Fibroblast of lung (primary cell): ENCODE measurements at places on chromosomes 13 and 19. TPM values are rescaled to one million over a fixed set of nuclear protein-coding genes. Genes with fewer than 3 reads are reported as not detected.

DNA sequence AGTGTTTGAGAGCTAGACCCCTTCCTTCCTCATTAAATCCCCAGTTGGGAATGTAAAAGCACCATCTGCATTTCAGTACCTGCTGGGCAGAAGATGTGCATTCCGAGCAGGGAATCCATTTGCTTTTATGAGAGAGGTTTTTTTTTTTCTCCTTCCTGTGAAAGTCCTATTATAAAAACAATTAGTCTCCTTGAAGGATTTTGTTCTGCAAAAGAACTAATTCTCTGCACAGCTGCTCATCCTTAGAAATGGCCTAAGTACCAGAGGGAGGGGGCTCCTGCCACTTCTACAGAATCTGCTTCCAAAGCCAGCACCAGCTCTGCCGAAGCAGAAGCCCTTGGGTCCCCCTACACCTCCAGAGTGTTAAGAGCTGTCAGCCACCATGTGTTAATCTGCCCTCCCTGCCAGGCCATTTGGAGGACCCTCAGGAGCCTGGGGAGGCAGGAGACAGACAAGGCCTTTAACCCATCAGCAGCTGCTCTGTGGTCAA, 36.4 kb upstream of the SERPINE3 start:
- no peaks in the 10 kb centered on the region for H3K36me3 ChIP-seq
- H3K27me3 ChIP-seq, result peaks cover 8% of the 10 kb centered on the region
- no peak for DNase-seq

DNA sequence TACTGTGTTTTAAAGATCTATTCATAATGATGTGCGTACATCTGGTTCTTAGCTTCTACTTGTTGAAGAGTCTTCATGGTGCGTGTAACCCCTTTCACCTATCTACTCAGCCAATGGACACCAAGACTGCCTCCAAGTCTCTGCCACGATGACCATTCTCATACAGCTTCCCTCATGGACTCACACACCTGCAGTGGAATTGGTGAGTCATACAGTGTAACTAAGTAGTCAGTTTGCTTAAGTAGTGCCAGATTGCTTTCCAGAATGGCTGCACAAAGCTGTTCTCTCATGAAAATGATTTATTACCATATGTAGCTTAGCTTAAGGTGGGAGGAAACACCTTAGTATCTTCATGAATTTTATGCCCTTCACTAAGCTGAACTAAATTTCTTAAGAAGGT, 112.3 kb downstream of the AKAP11 start:
- no peaks in the 10 kb centered on the region for H3K27me3 ChIP-seq
- H3K36me3 ChIP-seq, result no peaks in the 10 kb centered on the region
- DNase-seq, result peak; percentile 18
- H3K4me1 ChIP-seq, result no peaks in the 10 kb centered on the region
- H3K4me3 ChIP-seq, result no peak overlapping the region

DNA sequence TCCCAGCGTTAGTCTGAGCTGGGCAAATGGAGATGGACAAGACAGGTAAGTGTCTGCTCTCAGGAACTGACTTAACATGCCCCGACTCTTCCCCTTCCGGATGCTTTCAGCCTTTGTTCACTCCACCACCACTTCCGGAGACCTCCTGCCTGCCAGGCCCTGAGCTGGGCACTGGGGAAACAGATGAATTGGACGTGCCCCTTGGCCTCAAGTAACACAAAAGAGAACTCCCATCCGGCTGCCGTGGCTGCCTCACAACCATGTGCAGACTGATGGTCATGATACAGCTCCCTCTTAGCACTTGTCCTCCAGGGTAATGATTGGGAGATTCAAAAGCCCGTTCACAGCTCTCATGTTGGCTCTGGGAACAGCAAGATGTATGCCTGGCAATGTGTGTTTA, 6.9 kb downstream of the ZNF784 start:
- H3K27me3 ChIP-seq, result no peaks in the 10 kb centered on the region
- no peak overlapping the region for H3K4me3 ChIP-seq
- peaks cover 3% of the 10 kb centered on the region for H3K4me1 ChIP-seq
- peaks cover 31% of the 10 kb centered on the region for H3K36me3 ChIP-seq
- no peak overlapping the region for H3K27ac ChIP-seq

DNA sequence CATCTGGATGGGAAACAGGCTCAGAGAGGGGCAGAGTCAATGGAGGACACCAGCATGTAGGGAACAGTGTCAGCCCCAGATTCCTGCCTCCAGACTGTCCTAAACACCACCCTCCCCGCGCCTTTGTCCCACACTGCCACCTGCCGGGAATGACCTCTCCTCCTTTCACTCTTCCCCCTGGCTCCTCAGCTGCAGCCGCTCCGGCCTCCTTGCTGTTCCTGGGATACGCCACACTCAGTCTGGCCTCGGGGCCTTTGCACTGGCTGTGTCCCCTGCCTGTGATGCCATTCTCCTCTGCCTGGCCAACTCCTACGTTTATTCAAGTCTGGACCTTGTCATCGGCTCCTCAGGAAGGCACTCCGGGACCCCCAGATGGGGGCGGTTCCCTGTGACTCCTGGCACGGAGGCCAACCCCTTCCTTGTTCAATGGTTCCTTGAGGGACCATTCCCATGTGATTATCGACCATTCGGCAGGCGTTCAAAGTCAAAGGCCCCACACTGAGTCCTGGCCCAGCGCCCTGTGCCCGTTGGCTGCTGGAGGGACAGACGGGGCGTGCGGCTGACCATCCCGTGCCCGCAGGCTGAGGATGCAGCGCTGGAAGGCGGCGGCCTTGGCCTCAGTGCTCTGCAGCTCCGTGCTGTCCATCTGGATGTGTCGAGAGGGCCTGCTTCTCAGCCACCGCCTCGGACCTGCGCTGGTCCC, 15.8 kb downstream of the FUT6 start:
- peaks cover 6% of the 10 kb centered on the region for H3K27me3 ChIP-seq
- no peaks in the 10 kb centered on the region for H3K4me1 ChIP-seq
- H3K36me3 ChIP-seq, result no peaks in the 10 kb centered on the region

Gene FGF21
- not detected in 2 replicates for total RNA-seq

- H3K4me1 ChIP-seq, result no peaks in the 10 kb centered on the region
- peak; percentile 12 for DNase-seq
Observed at GRCh38 chr19:41409288-41409687, 11.7 kb downstream of the BCKDHA start.

DNA sequence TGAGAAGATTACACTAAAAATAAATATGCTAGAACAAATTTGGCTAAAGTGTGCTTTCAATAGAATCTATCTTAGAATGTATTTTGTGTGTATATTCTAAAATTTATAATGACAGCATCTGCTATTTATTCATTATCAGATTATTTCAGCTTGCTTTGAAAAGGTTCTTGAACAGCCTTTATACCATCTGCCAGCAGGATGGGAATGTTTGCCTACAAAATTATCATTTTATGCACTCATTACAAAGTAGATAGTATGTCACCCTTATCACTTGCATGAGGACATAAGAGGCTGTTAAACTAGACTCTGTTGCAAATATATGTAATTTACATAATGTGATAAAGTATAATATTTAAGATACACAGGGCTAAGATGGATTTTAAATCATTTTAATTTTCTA, 1286.9 kb upstream of the PCDH20 start:
- no peaks in the 10 kb centered on the region for H3K27me3 ChIP-seq
- no peaks in the 10 kb centered on the region for H3K4me1 ChIP-seq
- no peak for DNase-seq
- H3K36me3 ChIP-seq, result no peaks in the 10 kb centered on the region

GRCh38 chr19:55319785-55320184, 5.4 kb downstream of the TMEM150B start:
- no peak overlapping the region for H3K27ac ChIP-seq
- no peaks in the 10 kb centered on the region for H3K36me3 ChIP-seq
- no peaks in the 10 kb centered on the region for H3K4me1 ChIP-seq
- H3K4me3 ChIP-seq, result no peak overlapping the region

- H3K27ac ChIP-seq, result no peak overlapping the region
- DNase-seq, result no peak
- H3K4me3 ChIP-seq, result peak overlapping the region; percentile 11
- H3K36me3 ChIP-seq, result no peaks in the 10 kb centered on the region
Observed at GRCh38 chr19:1402411-1403070, 1.2 kb upstream of the GAMT start.

Gene TDRD12
- under 0.01 and 0.17 TPM in 2 replicates for total RNA-seq
